ENCODE measurements at places on chromosomes 7 and 10. TPM values are rescaled to one million over a fixed set of nuclear protein-coding genes. Genes with fewer than 3 reads are reported as not detected.

DNA sequence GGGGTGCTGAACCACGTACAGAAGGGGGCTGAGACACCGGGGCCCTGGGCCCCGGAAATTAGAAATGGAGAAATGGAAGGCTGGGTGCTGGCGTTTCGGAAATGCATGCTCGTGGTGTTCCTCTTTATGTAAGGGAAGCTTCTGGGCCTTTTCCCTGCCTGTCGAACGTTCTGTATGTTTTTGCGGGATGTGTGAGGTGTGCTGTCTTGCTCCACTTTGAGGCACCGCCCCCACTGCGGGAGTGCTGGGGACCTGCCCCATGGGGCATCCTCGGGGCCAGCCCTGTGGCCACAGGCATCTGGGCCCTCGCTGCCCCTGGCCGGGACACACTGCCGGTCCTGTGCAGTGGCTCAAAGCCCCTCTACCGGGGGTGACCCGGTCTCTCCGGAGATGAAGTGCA is 1.7 kb upstream of the VENTX start:
- no peak overlapping the region for H3K4me3 ChIP-seq
- H3K36me3 ChIP-seq, result no peaks in the 10 kb centered on the region
- no peak overlapping the region for H3K27ac ChIP-seq
- H3K4me1 ChIP-seq, result peaks cover 10% of the 10 kb centered on the region

Gene LRRD1
- not detected for total RNA-seq

- H3K4me3 ChIP-seq, result no peak overlapping the region
- H3K4me1 ChIP-seq, result no peaks in the 10 kb centered on the region
- H3K27ac ChIP-seq, result no peak overlapping the region
Measured at GRCh38 chr10:122044713-122045112, 55.8 kb downstream of the TACC2 start.

Gene ZNF680
- 13.5 TPM for total RNA-seq

GRCh38 chr10:72334196-72334824 is 20.4 kb downstream of the DNAJB12 start:
- H3K36me3 ChIP-seq, result peaks cover 32% of the 10 kb centered on the region
- DNase-seq, result no peak
- H3K27me3 ChIP-seq, result no peaks in the 10 kb centered on the region
- peaks cover 81% of the 10 kb centered on the region for H3K4me1 ChIP-seq
- H3K4me3 ChIP-seq, result peak overlapping the region; percentile 33

DNA sequence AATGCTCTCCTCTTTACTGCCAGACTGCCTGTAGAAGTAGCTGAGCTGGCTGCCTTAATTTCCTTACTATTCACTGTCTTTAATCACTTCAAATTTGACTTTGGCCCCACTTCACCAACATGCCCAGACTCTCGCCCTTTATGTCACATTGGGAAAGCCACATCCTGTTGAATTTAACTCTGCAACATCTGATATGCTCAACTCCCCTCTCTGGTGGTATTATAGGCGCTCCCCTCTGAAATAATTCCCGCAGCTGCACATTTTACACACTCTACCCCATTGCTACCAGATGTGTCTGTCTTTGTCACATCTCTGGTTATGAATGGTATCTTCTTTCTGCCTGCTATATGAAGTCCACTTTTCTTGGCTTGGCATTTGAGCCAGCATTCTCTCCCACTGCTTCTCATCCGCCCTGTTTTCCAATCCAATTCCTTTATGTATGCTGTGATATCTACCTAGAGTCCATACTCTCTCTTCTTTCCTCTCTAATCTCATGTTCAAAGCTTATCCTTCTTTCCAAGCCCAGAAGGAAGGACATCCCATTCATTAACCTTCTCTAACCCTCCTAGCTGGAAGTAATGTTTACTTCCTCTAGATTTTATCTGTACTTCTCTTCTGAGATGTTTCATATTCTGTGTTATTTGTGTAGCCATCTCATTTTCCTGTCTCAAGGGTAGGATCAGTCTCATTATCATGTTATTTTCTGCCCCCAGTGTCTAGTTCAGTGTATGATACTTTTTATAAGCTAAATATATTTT is 134.5 kb downstream of the ST7 start:
- no peak for DNase-seq
- H3K4me3 ChIP-seq, result no peak overlapping the region
- peaks cover 2% of the 10 kb centered on the region for H3K27me3 ChIP-seq
- no peaks in the 10 kb centered on the region for H3K36me3 ChIP-seq

Gene NFKB2
- 81.8 TPM for total RNA-seq

Gene WDR86
- 0.77 TPM for total RNA-seq

- H3K4me1 ChIP-seq, result peaks cover 27% of the 10 kb centered on the region
- H3K27ac ChIP-seq, result peak overlapping the region; percentile 34
- peaks cover 21% of the 10 kb centered on the region for H3K36me3 ChIP-seq
- H3K27me3 ChIP-seq, result no peaks in the 10 kb centered on the region
- DNase-seq, result no peak
- no peak overlapping the region for H3K4me3 ChIP-seq
Measured at GRCh38 chr7:55500117-55500756, 72.1 kb downstream of the VOPP1 start.

DNA sequence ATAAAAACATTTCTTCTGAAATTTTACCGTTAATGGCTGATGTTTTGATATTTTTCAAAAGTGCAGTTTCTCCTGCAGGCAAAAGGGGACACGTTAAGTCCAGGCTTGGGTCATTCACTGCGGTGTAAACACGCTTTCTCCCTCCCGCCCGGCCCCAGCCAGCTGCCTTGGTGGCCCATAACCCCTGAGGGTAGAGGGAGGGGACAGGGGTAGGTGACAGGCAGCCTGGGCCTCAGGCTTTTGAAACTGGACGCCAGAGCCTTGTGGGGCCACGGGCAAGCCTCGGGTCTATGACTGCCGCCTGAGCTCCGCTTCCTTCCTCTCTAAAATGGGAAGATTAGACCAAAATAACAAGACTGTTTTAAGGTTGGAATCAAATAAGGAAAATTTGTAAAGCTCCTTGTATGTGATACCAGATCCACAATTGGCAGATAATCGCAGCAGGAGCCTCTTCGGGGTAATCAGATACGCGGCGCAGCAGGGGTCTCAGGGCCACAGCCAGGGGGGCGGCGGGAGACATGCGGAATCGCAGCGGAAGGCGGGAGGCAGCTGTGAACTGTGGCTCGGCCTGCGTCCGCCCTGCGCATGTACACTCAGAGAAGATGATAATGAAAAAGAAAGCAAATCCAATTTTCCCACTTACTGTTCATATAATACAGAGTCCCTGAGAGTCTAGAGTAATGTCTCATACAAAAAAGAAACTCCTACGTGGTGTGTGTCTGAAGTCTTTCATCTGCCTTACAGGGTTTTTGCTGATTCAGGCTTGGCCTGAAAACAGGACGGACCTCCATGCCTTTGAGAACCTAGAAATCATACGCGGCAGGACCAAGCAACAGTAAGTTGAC is 138.3 kb downstream of the EGFR start:
- no peak overlapping the region for H3K27ac ChIP-seq
- H3K4me1 ChIP-seq, result no peaks in the 10 kb centered on the region
- no peak overlapping the region for H3K4me3 ChIP-seq
- no peak for DNase-seq

DNA sequence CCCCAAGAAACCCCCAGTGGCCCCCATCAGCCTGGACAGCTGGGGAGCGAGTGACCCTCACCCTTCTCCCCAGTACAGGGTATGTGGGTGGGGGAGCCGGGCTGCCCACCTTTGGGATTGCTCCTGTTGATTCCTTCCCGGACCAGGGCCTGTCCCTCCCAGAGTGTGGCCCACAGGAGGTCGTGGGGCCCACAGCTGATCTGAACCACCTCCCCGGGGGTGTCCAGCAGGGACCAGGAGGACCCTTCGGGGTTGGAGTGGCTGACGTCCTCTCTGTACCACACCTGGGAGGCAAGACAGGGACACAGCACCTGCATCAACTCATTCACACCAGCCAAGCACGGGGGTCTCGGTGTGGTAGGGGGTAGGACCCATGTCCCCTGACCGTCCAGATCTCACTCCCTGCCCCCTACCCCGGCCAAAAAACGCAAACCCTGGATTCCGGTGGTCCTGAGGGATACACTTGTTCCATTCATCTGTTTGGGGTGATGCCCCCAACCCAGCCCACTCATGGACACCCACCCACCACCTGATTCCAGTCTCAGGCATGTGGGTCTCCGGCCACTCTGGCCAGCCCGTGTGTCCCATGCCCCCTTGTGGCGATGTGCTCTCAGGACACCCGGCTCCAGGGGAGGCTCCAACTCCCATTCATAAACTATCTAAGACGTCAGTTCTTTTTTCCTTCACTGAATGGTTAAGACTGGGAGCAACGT is 10.9 kb downstream of the TECPR1 start:
- no peaks in the 10 kb centered on the region for H3K27me3 ChIP-seq
- peaks cover 44% of the 10 kb centered on the region for H3K36me3 ChIP-seq
- H3K4me3 ChIP-seq, result no peak overlapping the region
- peak overlapping the region; percentile 19 for H3K27ac ChIP-seq
- peak; percentile 30 for DNase-seq

Gene AUTS2
- 18.9 TPM for total RNA-seq

DNA sequence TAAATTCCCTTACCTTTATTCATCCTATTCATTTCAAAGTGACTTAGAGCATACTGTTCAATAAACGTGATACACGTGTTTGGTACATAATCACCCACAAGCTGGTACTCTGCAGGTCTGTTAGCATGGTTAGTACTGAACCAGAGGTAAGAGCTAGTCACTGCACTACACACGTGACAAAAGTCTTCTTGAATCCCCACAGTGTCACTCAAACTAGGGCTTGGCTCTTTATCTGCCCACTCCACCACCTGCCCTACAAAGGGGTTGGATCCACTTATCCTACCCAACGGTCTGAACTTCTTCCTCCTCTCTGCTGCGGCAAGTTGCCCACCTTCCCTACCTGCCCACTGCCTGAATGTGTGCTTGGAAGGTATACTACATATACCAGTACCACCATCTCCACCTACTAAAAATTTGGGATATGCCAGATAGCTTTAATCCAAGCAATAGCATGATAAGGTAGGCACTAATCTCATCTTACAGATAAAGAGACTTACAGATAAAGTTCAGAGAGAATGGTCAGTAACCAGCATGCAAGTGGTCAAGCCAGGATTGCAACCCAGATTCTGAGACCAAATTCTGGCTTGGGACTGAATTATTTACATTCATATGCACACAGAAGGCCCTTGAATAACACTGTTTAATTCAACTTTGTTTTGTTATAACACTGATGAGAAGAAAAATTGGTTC is 92.2 kb downstream of the SGMS1 start:
- no peak overlapping the region for H3K4me3 ChIP-seq
- H3K27me3 ChIP-seq, result no peaks in the 10 kb centered on the region
- no peaks in the 10 kb centered on the region for H3K36me3 ChIP-seq
- no peak for DNase-seq

Gene RELN
- total RNA-seq, result not detected

DNA sequence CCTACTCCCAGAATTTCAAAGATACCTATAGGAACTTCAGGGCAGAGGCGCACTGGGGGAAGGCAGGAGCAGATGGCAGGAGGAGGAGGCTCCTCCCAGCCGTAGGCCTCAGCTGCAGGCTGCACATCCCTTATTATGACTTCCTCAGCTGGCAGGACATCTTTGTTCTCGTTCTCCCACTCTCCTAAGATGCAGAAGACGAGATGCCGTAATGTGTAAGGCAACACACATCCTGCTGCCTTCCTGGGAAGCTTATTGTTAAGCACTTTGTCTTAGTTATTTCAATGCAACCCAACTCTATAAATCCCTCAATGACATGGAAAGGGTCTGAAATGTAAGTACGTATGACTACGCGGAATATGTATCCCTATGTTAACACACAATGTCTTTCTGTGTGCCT is 599.8 kb upstream of the MGMT start:
- H3K4me3 ChIP-seq, result no peak overlapping the region
- H3K4me1 ChIP-seq, result no peaks in the 10 kb centered on the region
- no peak overlapping the region for H3K27ac ChIP-seq
- H3K36me3 ChIP-seq, result no peaks in the 10 kb centered on the region
- no peaks in the 10 kb centered on the region for H3K27me3 ChIP-seq

DNA sequence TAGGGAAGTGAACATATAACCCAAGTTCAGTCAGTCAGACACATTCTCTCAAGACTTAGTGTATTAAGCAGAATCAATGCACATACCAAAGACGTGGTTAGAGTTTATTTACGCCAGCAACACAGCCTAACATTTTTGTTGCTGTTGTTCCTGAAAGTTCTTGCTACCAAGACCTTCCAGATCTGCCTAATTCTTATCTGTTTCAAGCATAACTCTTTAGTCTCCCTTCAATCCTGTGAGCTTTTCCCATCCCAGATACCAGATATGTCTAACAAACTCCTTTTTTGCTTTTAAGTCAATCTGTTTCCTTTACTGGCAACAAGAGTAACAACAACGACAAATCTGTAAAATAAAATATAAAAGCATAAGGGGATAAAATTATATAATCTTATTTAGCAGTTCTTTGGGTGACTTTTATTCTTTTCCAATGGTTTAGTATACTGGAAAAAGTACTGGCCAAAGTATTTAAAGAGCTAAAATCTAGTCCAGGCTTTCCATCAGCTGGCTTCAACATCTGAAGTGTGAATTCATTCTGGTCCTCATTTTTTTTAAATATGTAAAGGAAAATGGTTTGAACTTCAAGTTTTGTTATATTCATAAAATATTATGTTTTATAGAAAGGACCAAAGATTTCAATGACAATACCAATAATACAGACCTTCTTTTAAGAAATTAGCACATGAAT is 193.8 kb downstream of the IMMP2L start:
- H3K4me3 ChIP-seq, result no peak overlapping the region
- no peaks in the 10 kb centered on the region for H3K36me3 ChIP-seq
- no peak overlapping the region for H3K27ac ChIP-seq
- DNase-seq, result no peak
- H3K4me1 ChIP-seq, result no peaks in the 10 kb centered on the region

Gene CHN2
- total RNA-seq, result 2.4 TPM

DNA sequence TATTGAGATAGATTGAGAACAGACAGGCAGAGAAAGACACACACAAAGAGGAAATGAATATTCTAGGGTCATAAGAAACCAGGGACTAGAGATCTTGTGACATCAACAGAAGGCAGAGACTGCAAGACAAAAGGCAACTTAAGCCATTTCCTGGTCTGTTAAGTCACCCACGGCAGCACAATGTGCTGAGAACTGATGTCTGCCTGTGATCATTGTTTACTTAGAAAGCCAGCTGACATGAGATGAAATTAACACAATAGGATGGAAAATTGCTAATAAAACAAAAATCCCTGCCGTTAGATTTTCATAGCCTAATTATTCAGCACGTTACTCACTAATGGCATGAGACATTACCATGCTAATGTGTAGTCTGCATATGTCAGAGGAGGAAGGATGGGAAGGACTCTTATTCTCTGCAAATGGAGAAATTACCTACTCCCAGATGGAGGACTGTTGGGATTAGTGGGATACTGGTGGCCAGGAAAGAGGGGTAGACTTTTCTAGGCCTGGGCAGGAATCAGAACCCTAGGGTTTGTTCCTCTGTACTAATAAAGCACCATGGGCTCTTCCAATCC is 191.3 kb upstream of the PODXL start:
- no peak for DNase-seq
- no peaks in the 10 kb centered on the region for H3K36me3 ChIP-seq
- H3K4me3 ChIP-seq, result no peak overlapping the region
- no peaks in the 10 kb centered on the region for H3K4me1 ChIP-seq
- H3K27ac ChIP-seq, result no peak overlapping the region

GRCh38 chr7:3103614-3104398 is 60.1 kb upstream of the CARD11 start:
- H3K27ac ChIP-seq, result peak overlapping the region; percentile 65
- peaks cover 78% of the 10 kb centered on the region for H3K4me1 ChIP-seq
- peaks cover 33% of the 10 kb centered on the region for H3K36me3 ChIP-seq
- peak; percentile 39 for DNase-seq
- H3K4me3 ChIP-seq, result no peak overlapping the region
